ENCODE measurements at places on chromosomes 13 and 19.

DNA sequence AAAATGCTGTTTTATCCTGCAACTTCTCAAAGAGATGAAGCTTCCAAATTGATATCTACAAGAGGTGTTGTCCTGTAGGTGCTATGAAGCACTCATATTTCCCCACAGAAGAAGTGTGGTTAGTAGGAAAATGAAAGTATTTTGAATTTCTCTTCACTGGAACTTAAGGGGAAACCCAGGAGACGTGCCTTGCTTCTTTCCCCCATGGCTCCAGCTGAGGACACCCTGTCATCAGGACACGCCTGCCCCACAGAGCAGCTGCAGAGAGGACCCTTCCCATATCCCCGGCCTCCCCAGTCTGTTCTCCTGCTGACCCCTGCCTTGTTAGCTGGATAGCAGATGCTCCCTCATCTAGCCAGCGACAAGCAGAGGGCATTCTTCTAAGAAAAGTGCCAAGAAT is 371.3 kb downstream of the COG6 start:
- no peak for DNase-seq

- DNase-seq = no peak
Observed at GRCh38 chr13:95480791-95481780, 71.4 kb upstream of the CLDN10 start.

DNA sequence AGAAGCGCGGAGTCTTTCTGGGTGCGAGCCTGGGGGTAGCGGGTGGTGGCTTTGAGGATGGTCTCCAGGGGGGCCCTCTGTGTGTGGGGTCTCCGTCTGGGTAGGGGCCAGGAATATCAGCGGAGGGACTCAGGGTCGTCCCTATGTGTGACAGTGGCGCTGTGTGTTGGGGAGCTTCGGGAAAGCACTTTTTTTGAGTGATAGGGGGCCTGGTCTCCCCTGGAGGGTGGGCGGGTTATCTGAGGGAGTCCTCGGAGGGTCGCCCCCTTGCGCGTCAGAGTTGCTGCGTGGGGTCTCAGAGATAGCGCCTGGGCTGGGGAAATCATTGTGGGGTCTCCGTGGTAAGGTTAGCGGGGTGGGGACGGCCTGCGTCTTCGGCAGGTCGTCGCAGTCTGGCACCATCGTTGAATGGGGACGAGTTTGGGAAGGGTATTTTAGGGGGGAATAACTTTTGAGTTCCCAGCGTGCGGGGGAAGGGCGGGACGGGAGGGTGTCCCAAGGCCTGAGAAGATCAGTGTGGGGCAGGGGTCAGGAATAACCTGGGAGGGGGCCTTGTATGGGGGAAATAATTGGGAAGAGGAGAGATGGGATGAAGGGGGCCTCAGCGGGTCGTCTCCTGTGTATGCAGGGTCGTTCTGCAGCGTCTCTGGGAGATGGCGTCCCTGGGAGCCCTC is 857 bp downstream of the IER2 start:
- DNase-seq = no peak

DNA sequence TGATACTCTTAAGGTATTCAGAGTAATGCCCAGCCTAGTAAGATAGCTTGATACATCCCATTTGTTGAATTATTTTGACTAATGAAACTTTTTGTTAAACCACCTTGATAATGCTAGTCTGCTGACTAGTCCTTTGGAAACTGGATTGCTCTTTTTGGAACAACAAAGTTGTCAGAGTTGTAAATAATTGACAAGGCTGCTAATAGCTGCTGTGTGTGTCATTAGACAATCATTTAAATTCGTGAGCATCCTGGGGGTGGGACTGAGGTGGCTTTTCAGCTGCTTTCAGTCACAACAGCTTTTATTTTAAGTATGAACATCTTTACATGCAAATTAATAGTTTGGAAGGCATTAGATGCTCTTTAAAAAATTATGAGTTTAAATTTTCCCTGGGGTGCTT is 153.5 kb downstream of the HS6ST3 start:
- no peak for DNase-seq

DNA sequence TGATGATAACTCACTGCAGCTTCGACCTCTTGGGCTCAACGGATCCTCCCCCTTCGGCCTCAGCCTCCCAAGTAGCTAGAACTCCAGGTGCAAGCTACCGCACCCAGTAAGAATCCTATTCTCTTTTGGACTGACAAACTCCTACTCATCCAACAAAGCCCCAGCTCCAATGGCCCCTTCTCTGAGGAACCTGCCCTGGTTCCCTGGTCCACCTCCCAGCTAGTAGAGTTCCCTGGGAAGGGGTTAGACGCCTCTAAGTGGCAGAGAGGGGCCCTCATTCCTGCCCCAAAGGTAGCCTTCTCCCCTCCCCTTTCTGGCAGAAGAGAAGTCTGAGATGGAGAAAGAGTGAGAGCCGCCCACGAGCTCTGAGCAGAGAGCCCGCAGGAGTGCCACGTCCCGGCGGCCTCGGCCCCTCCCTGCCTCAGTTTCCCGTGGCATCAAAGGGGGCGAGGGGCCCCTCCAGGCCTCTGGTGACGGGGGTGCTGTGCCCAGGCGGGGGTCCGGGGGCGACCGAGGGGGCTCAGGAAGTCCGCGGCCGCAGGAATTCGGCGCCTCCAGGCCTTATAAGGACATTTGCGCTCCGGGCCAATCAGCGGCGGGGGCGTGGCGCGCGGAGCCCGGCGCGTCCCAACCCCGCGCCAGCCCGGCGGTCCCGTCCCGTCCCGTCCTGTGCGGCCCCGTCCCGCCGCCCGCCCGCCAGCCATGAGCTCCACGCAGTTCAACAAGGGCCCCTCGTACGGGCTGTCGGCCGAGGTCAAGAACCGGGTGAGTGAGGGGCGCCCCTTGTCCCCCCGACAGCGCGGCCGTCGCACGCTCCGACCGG is at the start of gene CNN2:
Gene CNN2 (plus strand): TSS at position 649 of the 823 bp plus-strand sequence. CDS start 54 bp downstream, at position 703.
- no peak for DNase-seq

GRCh38 chr13:103007427-103007762 is 58.8 kb downstream of the SLC10A2 start:
- DNase-seq = no peak

GRCh38 chr13:29109987-29110386 is 289.8 kb downstream of the MTUS2 start:
- DNase-seq = no peak

- no peak for DNase-seq
Observed at GRCh38 chr19:48890551-48890950, 8.0 kb downstream of the TULP2 start.

DNA sequence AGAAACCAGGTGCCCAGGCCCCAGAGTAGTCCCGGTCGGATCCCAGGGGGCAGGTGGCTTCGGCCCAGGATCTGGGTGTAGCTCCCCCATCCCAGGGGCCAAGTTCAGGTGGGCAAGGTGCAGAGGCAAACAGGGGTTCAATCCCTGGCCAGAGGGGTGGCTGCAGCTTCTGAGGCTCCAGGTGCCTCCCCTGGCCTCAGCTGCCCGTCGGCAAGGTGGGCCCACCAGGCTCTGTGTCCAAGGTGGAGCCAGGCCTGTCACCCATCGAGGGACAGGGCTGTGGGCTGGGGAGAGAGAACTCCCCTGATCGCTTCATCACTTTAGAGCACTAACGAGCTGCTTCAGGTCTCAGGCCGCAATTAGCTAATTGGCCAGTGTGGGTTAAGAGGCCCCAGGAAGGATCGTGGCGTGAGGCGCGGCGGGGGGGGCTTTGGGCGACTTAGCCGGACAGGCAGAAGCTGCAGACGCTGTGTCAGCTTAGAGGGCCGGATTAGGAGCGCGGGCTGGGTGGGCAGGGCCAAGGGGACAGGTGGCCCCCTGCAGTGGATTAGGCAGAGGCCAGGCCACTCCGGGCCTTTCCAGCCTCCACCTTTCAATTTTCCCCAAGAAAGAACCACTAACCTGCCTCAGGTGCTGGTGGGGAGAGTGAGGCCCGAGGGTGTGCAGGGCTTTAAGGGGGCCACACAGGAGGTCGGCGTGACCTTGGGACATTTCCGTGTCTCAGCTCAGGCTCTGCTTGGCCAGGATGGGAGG is 2.8 kb upstream of the RAX2 start:
- DNase-seq = no peak

DNA sequence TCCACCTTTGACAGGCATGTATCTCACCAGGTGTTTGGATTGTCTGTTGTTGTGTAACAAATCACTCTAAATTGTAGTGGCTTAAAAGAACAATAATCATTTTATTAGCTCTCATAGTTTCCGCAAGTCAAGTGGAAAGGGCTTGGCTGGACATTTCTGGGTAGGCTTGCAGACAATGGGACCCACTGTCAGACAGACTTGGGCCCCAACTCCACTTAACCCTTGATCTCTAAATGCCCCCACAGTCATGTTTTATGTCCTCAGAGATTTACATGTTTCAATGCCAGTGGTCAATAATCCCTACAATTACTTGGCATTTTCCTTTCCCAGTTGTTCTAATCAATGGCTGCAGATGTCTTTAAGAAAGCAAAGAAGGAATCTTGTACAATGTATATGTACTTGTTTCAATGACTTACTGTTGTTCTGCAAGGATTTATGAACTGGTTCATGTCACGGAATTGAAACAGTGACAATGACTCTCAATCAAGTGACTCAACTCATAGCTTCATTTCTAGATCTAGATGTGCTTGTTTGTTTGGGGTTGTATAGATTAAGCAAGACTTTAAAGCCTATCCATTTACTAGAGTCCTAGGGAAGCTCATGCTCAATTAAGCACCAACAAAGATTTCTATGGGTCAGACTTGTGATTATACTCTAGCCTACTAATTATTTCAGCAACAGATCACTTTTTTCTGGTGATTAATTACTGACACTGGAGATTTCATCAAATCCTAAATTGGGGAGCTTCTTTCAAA is 510.1 kb upstream of the NBEA start:
- no peak for DNase-seq
